ENCODE measurements at places on chromosomes 3 and 15. TPM values are rescaled to one million over a fixed set of nuclear protein-coding genes. Genes with fewer than 3 reads are reported as not detected.
A peak's percentile ranks its signal among the peaks of the same experiment; 100 is the strongest.

Gene ZNF385D
- 0.47 TPM for total RNA-seq

Gene MRPS25
- total RNA-seq: 49.0 TPM

Gene ANKUB1
- not detected for total RNA-seq

Gene ZNF710
- total RNA-seq: 70.0 TPM

Gene PLA2G4E
- 0.09 TPM for total RNA-seq

GRCh38 chr15:50003786-50004334 lies 115.2 kb downstream of the ATP8B4 start:
- peak; percentile 75 for DNase-seq

DNA sequence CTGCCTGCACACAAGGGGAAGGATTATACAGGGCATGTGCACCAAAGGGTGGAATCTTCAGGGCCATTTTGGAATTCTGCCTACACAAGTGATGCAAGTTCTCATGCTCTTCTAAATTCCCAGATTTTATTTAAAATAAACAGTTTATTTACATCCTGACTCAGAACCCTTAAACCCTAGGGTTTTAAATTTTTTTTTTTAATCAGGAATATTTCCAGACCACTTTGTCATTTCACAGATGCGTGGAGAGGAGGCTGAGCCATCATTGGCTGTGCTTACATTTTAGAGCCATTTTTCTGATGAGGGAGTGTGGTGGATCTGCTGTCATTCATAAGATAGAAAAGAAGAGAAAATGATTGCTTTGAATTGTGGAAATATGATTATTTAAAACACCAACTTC lies 65.2 kb upstream of the MNS1 start:
- no peak for DNase-seq

DNA sequence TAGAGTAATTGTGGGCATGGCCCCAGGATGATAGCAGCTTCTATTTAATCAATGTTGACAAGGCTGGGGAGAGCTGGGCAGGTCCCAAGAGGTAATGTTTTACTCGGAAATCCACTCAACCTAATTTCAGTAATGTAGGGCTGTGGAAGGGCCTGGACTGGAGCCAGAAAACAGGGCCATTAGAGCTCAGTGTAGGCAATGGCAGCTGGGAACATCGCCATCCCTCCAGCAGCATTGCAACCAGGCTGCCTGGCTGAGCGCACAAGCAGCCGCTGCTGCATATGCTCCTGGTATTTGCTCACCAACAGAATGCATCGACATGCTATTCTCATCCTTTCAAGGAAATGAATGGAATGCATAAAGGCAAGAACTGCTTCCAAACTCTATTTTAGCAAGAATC lies 90.0 kb downstream of the GAP43 start:
- no peak for DNase-seq

- DNase-seq: no peak
Measured at GRCh38 chr15:38490242-38490922, 36.5 kb downstream of the FAM98B start.

GRCh38 chr15:62684123-62684808 lies 358.3 kb upstream of the TPM1 start:
- DNase-seq: no peak

DNA sequence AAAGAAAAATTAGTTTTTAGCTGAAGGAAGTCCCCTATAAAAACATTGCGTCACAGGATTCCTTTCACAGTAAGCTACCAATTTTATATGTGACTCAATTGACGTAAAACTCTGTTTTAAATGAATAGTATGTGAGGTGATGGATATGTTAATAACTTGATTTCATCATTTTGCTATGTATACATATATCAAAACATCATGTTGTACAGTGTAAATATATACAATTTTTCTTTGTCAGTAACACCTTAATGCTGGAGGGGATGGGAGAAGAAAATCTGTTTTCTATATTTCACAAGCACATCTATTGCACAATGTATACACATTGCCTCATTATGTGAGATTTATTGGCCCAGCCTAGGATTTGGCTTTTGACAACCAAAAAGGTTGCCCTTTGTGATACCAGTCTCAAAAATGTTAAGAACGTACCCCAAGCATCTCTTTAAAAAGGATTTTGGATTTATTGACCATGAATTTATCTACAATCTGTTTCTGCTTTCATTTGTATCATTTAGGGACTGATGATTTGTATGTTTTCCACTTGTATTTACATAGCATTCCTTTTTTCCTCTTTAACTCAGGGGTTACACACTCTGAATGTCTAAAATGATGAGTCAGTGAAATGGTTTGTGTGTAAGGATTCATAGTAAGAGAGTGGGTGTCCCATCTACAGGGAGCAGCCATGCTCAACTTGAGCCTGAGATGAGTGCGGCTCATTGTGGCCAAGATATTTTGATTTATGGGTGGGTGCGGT lies 62.6 kb downstream of the CRTC3 start:
- no peak for DNase-seq

DNA sequence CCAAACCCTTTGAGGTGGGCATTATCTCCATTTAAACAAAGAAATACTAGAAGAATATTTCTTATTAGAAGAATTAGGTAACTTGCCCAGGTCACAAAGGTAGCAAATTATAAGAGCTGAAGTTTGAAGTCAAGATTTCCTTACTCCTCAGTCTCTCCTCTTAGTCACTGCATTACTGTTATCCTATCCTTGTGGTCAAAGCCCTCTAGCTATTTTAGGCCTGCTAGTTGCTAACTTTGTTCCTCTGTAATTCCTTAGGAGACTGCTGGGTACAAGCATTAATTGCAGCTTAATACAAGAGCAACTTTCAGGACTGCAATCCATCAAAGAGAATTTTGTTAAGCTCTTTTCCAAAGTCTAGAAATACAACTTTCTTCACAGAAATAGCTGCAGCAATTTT lies 528.2 kb downstream of the ZIC1 start:
- DNase-seq: no peak

- no peak for DNase-seq
Measured at GRCh38 chr3:171967932-171968678, 71.3 kb upstream of the FNDC3B start.

GRCh38 chr3:188861842-188862744 lies 309.7 kb upstream of the TPRG1 start:
- DNase-seq: no peak

Measured in progenitor cell of endocrine pancreas (in vitro differentiated cells).